ENCODE measurements at places on chromosomes 2 and 18.

DNA sequence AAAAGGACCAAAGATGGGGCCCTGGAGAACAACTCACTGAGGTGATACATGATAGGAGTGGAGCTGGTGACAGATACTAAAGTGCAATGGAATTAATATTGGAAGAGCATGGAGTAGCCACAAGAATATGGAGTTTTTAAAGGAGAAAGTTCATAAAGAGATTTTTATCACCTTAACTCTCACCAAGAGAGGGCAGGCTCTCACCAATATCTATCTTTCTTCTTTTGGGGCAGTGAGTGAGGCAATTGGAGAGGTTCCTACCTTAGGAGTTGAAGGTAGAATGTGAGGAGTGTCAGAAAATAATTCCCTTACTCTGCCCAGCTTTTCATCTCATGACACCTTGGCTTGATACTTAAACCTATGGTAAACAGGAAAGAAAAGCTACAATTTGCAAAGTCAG, 233.7 kb upstream of the CWC22 start:
- DNase-seq = no peak

- DNase-seq = no peak
Observed at GRCh38 chr2:46390036-46390435, 89.3 kb upstream of the TMEM247 start.

DNA sequence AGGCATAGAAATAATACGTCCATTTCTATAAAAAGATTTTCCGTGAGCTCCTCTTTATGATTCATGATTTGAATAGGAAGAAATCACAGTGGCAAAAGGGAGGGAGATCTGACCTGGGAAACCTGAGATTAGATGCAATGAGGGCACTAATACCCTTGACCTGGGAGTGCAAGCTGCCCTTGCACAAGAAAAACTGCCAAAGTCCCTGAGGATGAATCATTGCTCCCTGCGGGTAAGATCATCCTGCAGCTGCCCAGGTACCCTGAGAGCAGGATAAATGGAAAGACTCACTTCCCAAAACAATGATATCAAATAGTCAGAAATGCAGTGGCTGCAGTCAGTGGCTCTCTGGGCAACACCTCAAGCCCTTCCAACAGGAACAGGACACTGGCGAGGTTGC, 11.6 kb downstream of the FHL2 start:
- no peak for DNase-seq

GRCh38 chr2:106059416-106060065, 134.6 kb downstream of the UXS1 start:
- no peak for DNase-seq

DNA sequence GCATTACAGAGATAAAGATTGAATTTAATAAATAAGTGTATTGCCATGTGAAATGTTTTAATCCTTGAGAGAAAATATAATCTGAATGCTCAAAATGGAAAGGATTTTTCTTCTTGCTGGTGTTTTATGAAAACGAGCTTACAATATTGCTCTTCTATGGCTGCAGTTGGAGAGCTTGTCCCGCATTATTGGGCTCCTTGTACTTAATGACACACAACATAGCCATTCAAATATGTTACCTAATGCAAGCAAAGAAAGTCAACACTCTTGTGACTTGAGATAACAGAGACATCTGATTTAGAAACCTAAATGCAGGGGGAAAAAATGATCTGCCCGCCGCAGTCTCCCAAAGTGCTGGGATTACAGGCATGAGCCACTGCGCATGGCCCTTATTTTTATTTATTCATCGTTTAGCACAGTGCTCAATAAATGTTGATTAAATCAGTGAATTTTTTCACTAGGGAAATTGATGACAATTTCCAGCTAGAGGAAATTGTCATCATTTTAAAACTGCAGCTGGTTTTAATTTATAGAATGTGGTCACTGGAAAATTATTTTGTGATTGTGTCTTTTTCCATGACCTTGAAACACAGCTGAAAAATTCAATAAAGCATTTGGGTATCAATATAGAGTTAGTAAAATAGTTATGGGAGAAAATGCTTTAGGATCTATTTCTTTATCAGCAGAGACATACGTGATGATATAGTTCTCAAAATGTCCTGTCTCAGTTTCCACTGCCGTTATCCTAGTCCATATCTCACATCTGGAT, 2.4 kb upstream of the PRKD3 start:
- no peak for DNase-seq

DNA sequence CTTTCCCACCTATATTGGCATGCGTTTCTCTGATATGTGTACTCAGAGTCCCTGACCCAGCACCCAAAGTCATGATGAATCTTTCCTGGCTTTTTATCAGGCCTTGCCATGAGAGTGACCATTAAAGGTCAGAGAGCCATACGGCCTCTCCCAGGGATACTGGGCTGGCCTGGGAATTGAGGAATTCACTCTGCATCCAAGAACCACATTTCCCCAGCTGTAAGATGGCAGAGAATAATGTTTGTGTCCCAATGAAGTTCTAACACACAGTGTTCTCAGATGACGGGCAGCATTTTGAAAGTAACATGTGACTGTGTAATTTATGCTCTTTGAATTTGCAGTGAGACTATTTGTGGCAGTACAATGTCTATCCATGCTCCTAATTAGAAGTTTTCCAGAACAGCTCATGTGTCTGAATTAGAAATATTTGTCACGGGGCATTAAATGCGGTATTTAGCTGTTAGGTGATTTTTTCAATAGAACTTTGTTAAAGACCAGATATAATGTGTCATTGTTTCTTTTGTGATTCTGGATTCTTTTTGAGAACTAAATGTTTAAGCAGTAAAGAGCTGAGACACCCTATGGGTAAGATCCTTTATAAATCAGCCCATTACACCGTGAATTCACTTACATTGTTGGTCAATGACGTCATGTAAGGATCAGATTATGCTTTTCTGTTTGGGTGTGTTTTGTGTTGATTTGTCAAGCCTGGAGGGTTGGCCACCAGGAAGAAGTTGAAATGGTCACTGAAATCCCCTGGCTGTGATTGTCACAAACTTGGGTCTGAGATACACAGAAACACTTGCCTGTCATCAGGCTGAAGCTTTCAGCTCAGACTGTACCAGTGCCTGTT, 7.3 kb upstream of the SLC3A1 start:
- no peak for DNase-seq

GRCh38 chr18:54181856-54182602, 42.4 kb downstream of the MBD2 start:
- no peak for DNase-seq

- DNase-seq = no peak
Observed at GRCh38 chr18:34933909-34934661, 107.1 kb upstream of the MAPRE2 start.

- DNase-seq = no peak
Observed at GRCh38 chr2:118611691-118612090, 235.8 kb downstream of the EN1 start.

GRCh38 chr18:49734836-49735235, 78.5 kb downstream of the ACAA2 start:
- DNase-seq = no peak

DNA sequence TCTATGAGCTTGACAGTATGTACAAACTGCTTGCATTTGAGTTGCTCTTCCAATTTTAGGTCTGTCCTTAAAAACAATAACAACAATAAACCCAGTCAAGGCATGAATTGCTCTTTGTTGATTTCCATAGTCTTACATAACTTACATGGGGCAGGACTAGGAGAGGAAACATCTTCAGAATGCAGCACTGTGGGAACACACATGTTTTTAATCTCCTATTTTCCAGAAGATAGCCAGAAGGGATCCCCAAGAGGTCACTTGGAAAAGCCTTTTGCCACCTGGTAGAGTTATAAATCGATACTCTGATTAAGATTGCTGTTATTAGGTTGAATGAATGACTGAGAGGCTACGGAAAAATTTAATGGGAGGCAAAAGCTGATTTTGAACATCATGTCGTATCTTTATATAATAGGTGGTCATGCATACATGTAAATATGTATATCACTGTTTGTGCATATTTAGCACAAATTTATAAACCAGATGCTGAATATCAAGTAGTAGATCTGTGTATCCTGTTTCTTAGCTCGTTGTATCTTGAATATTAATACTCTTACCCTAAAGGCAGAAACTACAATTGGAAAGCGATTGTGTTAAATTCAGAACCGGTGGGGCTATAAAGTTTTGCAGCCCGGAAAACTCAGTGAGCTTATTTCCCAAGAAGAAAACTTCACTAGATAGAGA, 479.4 kb upstream of the TCF4 start:
- no peak for DNase-seq

GRCh38 chr2:74368499-74368898, 11.6 kb downstream of the DCTN1 start:
- no peak for DNase-seq

- no peak for DNase-seq
Observed at GRCh38 chr2:214695789-214696188, 113.7 kb downstream of the BARD1 start.

DNA sequence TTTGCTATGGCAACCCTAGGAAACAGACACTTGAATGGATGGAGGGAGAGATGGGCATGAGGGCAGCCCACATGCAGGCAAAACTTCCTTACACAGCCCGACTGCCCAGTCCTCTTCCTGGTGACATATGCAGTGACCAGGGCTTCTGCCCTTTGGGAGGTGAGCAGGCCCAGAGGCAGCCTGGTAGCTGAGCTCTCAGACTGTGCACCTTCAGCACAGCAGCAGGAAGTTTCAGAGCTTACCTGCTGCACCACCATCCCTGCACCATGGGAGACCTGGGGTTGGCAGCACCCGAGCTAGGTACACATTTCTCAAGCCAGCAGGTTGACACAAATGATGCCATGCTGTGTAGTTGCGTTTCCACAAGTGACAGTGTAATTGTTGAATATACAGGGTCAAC, 97.6 kb upstream of the LMAN1 start:
- DNase-seq = no peak

GRCh38 chr2:216666461-216667233, 28.7 kb downstream of the IGFBP5 start:
- DNase-seq = peak; percentile 66

DNA sequence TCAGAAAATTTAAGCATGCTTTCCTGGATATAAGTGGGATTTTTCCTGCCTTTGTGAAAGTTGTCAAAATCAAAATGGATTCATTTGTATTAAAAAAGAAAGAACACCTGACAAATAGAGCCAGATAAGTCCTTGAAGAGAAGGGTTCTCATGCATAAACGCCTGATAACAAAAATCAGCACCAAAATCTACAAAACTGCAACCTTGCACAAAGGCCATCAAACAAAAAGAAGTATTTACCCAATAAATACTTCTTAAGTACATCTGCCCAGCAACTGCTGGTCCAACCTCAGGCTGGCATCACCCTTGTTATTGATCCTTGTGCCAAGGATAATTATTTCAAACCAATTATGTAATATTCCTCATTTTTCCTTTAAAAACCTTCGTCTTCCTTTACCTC, 315.9 kb downstream of the GPD2 start:
- DNase-seq = no peak

DNA sequence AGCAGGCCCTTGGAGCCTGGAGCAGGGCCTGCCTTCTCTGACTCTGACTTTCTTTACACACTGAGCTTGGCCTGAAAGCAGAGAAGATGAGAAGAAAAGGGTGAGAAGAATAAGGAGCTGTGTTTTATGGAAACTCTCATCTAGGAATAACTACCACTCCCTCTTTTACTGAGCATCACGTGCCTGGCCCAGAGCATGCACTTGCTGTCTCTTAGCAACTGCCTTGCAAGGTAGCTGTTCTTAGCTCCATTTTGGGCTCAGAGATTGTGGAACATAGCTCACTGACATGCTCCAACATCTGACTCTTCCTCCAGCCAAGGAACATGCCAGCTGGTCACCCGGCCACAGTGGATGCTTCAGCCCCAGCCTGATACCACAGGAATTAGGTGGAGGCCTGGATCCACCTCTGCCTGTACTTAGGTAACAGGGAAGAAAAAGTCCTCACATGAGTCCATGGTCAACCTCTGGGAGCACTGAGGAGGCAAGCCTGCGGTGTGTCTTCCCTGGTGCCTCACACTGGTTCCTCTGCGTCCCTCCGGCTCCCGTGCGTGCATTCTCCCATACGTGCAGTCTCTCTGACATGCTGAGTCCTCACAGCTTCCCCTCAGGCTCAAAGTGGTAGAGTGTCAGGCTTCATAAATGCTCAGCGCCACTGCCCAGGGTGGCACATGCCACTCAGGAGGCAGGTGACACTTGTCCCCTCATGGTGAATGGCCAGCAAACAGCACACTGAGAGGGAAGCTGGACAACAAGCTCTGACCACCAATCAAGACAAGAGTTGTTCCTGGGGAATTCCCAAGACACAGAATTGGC, 35.7 kb downstream of the AMER3 start:
- DNase-seq = no peak

- no peak for DNase-seq
Observed at GRCh38 chr2:201574766-201575165, 68.5 kb downstream of the TMEM237 start.

DNA sequence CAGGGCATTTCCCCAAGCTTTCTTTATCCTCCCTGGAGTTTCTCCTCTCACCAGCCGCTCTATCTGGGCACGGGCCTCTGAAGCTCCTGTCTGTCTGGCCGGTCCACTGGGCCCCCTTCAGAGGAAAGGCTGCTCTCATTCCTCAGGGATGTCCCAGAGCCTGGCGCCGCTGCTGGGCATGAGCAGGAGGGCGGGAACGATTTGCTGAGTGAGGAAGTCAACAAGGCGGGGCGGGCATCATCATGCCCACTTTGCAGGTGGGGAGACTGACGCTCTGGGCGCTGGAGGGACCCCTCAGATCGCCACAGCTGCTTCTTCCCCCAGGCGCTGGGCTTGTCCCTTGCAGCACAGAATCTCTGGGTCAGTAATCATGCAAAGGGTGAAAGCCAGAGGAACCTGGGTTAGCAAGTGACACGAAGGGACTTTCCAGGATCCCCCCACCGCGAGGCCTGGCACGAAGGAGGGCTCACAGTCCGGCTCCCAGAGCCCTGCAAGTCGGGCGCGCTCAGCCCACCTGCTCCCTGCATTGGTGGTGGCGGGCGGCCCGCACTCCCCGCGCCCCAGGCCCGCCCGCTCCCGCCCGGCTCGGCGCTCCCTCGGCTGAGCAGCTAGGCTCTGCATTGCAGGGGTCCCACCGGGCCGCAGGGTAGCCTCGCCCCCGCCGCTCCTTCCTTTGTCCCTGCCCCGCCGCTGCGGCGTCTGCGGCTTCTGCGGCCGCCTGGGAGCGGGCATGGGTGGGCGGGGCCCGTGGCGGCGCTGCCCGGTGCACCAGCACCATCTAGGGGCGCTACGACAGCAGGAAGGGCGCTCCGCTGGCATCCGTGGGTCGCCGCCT, 157.8 kb downstream of the CYRIA start:
- DNase-seq = peak; percentile 5

- no peak for DNase-seq
Observed at GRCh38 chr18:77160515-77160914, 27.9 kb upstream of the MBP start.

DNA sequence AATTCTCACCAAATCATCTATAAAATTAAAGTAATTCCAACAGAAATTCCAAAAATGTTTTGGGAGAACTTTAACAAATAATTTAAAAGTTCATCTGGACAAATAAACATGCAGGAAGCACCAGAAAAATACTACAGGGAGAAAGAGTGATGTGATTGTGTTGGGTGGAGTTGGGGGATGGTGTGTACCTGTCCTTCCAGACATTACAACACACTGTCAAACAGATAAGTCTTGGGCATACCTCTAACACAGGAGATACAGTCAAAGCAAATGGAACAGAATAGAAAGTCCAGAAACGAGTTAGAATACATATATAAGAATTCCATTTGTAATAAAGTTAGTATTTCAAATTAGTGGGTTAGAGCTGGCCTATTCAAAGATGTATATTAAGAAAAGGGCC, 22.6 kb downstream of the METTL8 start:
- no peak for DNase-seq
